Glomerular endothelial cell (primary cell): ENCODE measurements at places on chromosomes 5 and 9. TPM values are rescaled to one million over a fixed set of nuclear protein-coding genes. Genes with fewer than 3 reads are reported as not detected.
A peak's percentile ranks its signal among the peaks of the same experiment; 100 is the strongest.

DNA sequence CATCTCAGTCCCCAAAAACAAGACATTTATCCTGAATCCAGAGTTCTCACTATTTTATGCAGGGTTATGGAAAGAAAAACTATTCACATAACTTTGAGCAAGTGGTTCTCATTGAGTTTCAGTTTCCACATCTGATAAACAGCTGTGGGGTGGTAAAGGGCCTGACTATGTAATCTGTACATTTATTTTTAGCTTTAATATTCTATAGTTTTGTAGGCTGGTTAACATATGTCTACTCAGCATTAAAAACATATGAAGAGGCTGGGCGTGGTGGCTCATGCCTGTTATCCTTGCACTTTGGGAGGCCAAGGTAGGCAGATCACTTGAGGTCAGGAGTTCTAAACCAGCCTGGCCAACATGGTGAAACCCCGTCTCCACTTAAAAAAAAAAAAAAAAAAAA lies 301.5 kb upstream of the CCNG1 start:
- no peak for DNase-seq

- DNase-seq = peak; percentile 93
Observed at GRCh38 chr9:133133681-133134387, 12.8 kb upstream of the RALGDS start.

GRCh38 chr9:134935056-134935640 lies 17.4 kb upstream of the FCN1 start:
- DNase-seq = no peak

- DNase-seq = no peak
Observed at GRCh38 chr5:106637275-106637674, 1033.5 kb downstream of the EFNA5 start.

GRCh38 chr9:112375361-112375760 lies 4.5 kb upstream of the HSDL2 start:
- DNase-seq = no peak

DNA sequence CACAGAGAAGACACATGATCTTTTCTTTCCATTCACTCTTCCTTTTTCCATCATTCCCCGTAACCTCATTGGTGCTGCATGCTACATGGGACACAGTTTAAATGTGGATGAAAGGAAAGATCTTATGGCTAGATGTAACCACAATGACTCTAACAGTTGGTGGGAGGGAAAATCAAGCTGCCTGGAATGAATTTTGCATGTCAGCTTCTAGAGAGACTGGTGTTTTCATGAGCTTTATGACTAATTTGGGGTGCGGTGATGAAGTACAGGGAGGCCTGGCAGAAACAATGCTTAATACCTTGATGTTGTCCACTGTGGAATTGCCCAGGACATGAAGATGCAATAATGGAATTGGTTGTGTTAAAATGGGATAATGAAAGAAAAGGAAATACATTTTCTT lies 55.9 kb upstream of the MYO10 start:
- no peak for DNase-seq

- DNase-seq = no peak
Observed at GRCh38 chr9:92245005-92245797, 48.3 kb downstream of the IARS1 start.

- DNase-seq = no peak
Observed at GRCh38 chr5:68134033-68134668, 81.4 kb upstream of the PIK3R1 start.

DNA sequence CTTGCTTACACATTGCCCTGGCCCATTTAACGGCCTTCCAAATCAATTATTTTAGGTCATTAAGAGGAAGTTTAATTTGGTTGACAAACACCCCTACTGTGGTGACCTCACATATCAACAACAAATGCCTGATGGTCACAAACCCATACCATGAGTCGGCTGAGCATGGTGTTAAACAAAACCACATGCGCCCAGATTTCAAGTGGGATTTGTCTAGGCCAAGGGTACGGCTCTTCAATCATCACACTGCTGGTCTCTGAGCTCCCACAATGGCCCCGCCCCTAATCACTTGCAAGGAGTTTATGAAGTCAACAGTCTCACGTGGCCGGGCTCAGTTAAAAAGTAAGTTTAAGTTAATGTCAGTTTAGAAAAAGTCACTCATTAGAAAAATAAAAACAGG lies 243.8 kb downstream of the CRB2 start:
- DNase-seq = no peak

- DNase-seq = no peak
Observed at GRCh38 chr5:112238473-112238872, 180.6 kb downstream of the EPB41L4A start.

DNA sequence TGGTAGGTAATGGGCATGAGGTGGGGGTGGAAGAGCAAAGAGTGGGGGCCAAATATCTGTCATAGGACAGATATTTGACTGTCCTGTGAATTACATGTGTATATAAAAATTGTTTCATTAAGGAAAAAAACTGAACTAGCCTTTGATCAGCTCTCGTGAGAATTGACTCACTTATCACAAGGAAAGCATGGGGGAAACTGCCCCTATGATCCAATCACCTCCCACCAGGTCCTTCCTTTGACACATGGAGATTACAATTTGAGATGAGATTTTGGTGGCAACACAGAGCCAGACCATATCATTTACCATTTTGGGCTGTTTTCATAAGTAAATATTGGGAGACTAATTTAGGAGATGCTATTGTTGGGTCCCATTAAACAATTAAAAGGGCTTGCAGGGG lies 63.2 kb upstream of the FYB1 start:
- no peak for DNase-seq

DNA sequence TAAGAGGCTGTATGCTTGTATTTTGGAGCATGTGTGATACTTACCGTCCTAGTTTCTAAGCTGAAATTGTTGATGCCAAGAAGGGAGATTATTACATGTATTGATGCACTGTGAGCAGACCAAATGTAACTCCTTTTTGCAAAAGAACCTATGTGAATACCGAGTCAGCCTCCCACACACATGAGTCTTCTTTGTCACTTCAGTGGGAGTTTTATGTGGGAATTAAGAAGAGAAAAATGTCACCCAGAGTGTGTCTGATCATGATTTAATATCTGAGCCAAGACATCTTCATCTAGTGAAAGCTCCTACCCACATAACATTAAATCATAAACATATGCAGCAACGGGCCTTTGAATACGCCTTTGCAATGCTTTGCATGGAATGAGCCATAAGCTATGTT lies 380.3 kb upstream of the ACTBL2 start:
- DNase-seq = no peak

DNA sequence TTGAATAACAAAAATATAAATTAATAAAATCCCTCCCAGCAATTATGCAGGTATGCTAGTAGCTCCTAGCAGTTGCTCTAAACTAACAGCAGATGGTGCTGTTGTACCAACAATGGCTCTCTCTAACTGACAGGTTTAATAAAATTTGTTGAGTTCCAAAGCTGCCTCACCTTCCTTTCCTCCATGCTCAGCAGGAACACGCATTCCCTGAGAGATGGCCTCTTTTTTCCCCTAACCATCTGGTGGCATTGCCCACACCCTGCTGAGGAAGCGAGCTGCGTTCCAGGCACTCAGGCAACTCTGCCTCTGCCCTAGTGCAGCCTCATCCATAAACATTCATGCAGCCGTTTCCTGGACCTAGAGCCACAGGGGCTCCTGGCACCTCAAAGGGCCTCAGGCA lies 106.2 kb downstream of the KLHL3 start:
- peak; percentile 44 for DNase-seq

GRCh38 chr9:15670894-15671293 lies 118.1 kb downstream of the CCDC171 start:
- DNase-seq = no peak

DNA sequence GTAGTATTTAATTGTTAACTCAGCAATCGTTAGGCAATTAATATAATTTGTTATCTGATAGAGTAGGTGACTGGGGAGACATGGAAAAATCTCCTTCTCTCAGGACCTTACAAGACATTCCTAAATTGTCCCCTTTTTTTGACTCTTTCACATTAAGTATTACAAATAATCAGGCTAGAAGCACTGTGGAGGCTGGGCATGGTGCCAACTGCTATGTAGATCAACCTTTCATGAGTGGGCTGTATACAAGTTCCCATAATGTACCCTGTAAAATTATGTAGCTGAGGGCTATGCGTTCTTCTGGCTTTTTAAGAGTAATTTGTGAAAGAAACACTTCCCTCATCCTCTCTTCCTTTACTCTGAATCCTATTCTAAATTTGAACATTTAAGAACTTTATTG lies 140.2 kb downstream of the NFIB start:
- no peak for DNase-seq

DNA sequence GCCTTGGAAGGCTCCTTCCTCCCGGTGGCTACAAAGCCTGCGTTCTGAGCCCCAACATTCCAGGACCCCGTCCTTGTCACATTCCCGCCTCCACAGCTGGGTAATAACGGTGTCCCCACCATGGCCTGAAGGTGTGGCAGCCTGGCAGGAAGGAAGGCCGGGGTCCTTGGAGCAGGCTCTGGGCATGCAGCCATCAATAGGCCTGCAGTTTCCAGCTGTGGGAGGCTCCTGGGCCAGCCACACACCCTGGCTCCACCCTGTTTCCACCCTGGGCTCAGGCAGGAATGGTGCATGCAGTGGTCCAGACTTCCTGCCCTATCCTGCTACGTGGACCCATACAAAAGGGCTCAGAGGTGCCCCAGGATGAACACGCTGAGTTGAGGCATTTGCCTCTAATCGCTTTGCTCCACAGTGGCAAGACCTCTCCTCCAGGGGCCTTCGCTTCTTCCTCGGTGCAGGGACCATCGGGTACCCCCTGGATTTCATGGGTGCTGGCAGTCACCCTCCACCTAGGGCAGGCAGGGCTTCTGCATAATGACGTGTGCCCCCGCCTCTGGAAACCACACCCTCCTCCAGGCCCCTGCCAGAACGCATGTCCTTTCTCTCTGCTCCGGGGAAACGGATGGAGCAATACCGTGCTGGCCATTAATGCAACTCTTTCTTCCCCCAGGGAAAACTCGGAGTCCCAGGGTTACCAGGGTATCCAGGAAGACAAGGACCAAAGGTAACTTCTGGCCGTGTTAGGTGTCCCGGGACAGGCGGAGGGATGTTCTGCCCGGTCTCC lies 95.1 kb upstream of the FCN2 start:
- DNase-seq = no peak

DNA sequence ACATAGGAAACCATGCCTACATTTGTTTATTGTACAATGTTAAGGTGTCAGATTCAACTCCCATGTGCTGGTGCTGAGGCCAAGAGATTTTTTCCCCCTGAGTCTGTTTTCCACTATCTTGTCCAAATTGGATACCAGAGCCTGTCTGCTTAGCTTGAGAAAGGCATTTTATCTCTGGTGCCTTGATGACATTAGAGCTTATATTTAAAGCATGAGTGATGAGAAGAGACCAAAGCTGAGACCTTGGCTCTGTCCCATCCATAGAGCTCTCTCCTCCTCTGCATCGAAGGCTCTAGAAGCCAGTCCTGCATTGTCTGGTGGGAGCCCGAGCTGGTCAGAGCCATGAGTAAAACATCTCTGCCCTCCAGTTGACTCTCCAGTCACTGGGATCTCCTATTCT lies 10.4 kb upstream of the PPP2CA start:
- no peak for DNase-seq

DNA sequence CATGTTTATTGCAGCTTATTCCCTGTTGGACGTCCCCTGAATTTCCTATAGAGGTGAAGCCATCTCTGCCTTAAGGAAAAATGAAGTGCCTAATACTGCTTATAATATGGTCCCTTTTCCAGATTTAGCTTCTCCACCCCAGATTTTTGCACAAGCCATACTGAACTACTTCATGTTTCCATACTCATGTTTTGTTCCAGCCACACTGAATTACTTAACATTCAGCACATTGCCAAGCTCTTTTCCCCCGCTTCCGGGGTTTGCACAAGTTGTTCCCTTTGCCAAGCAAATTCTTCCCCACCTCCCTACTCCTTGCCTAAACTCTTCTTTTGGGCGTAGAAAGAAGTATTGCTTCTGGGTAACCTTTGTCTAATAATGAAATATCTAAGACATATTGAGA lies 1.7 kb upstream of the CNTRL start:
- DNase-seq = no peak

DNA sequence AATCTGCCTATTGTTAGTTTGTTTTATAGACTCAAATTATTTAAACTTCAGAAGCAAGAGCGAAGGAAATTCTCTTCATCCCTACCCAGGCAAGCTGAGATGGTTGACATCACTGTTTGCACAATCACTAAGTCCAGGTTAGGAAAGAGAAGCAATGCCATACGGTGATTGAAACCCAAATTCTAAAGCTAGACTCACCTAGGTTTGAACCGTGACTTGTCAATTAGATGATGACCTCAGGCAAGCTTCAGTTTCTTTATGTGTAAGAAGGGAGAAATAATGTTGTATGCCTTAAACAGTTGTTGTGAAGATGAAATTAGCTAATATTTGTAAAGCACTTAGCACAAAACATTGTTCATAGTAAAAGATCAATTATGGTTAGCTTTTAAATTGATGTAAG lies 96.5 kb upstream of the ANKRD55 start:
- no peak for DNase-seq

DNA sequence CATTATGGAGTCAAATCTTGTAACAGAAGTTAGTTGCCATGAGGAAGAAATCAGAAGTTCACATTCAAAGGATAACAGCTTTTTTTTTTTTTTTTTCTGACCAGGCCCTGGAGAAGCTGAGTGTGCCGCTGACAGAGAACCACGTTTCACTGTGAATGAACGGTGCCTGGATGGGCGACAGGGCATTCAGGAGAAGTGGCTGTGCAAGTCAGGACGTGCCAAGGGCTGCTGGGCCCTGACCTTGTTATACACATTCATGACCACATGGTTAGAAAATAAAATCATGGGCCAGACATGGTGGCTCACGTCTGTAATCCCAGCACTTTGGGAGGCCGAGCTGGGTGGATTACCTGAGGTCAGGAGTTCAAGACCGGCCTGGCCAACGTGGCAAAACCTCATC lies 91.6 kb downstream of the ANKH start:
- DNase-seq = no peak

DNA sequence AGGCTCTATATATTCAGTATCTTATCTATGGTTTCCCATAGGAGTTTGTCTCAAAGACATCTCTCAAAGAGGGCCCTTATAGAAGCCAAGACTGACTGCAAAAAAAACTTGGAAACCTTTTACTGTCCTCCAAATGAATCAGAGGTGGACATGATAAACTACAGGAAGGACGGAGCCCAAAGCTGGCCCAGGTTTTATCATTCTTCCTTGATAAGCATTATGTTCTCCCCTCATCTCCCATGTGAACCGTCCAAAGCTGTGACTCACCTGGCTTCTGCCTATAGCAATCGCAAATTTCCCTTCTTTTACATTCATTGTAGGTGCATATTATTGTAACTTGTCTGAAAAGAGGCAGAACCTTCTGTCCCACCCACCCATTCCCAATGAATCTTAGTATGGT lies 35.0 kb upstream of the NIM1K start:
- DNase-seq = no peak

Gene PPP2R2B
- total RNA-seq = 0.12 and 0.19 TPM in 2 replicates

Gene FOXD1
- 10.8 and 16.8 TPM in 2 replicates for total RNA-seq

Gene ADCY2
- not detected in 2 replicates for total RNA-seq

Gene GZMA
- not detected in 2 replicates for total RNA-seq

Gene PCDHGB4
- 11.1 and 19.5 TPM in 2 replicates for total RNA-seq

Gene GPX8
- 70.8 and 89.8 TPM in 2 replicates for total RNA-seq

Gene CPLANE1
- 21.6 and 30.1 TPM in 2 replicates for total RNA-seq
